Heart left ventricle (tissue), 16 donors: ENCODE measurements at places on chromosomes 1 and 21. TPM values are rescaled to one million over a fixed set of nuclear protein-coding genes. Genes with fewer than 3 reads are reported as not detected.

GRCh38 chr1:242454262-242455051 lies 70.0 kb downstream of the PLD5 start:
- peaks cover 9% of the 10 kb centered on the region for H3K27me3 ChIP-seq
- H3K4me3 ChIP-seq, result no peak overlapping the region
- DNase-seq, result no peak

GRCh38 chr1:94614996-94615395 lies 73.4 kb upstream of the F3 start:
- H3K4me1 ChIP-seq, result no peaks in the 10 kb centered on the region
- DNase-seq, result no peak
- no peaks in the 10 kb centered on the region for H3K36me3 ChIP-seq
- no peak overlapping the region for H3K27ac ChIP-seq
- H3K27me3 ChIP-seq, result no peaks in the 10 kb centered on the region
- H3K4me3 ChIP-seq, result no peak overlapping the region

DNA sequence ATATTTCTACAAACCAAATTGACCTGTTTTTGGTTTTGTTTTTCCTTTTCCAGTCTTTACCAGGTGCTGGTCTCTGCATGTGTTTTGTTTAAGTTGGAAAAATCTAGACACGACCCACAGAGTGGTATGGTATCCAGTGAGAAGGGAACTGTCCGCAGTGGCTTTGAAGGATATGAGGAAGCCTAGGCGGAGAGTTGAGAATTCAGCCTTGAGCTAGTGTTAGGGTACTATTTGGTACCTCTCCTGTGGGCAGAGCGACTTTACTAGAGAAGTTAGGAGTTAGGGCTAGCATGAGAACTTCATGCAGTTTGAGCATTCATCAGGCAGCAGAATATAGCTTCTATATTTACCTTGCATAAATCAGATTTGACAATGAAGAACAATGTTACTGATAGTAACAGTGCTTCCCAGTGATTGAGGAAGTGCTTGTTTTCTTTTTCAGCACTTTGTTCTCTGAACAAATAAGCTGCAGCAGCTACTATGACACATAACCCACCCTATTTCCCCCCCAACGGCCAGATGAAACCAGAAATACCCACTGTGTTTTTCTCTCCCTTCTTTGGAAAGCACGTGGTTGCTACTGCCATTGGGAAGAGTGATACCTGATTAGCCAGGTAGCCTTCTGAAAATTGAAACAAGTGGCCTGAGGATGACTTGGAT lies 19.0 kb downstream of the MRPS6 start:
- DNase-seq, result no peak
- H3K4me1 ChIP-seq, result peaks cover 3% of the 10 kb centered on the region
- peaks cover 22% of the 10 kb centered on the region for H3K36me3 ChIP-seq
- H3K27ac ChIP-seq, result no peak overlapping the region
- H3K4me3 ChIP-seq, result no peak overlapping the region

DNA sequence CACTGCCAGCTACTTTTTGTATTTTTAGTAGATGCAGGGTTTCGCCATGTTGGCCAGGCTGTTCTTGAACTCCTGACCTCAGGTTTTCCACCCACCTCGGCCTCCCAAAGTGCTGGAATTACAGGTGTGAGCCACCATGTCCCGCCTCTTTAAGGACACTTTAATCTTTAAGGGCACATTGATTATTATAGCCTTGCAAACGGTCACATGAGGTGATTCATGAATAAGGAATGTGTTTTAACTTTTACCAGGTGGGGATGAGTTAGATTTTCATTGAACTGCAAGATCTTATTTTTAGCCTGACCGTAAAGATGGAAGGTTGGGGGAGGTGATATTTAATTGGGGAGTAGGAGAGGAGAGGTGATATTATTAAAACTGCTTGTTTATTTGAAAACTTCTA lies 61.9 kb downstream of the TBCE start:
- H3K4me3 ChIP-seq, result no peak overlapping the region
- peaks cover 20% of the 10 kb centered on the region for H3K36me3 ChIP-seq
- no peak overlapping the region for H3K27ac ChIP-seq

DNA sequence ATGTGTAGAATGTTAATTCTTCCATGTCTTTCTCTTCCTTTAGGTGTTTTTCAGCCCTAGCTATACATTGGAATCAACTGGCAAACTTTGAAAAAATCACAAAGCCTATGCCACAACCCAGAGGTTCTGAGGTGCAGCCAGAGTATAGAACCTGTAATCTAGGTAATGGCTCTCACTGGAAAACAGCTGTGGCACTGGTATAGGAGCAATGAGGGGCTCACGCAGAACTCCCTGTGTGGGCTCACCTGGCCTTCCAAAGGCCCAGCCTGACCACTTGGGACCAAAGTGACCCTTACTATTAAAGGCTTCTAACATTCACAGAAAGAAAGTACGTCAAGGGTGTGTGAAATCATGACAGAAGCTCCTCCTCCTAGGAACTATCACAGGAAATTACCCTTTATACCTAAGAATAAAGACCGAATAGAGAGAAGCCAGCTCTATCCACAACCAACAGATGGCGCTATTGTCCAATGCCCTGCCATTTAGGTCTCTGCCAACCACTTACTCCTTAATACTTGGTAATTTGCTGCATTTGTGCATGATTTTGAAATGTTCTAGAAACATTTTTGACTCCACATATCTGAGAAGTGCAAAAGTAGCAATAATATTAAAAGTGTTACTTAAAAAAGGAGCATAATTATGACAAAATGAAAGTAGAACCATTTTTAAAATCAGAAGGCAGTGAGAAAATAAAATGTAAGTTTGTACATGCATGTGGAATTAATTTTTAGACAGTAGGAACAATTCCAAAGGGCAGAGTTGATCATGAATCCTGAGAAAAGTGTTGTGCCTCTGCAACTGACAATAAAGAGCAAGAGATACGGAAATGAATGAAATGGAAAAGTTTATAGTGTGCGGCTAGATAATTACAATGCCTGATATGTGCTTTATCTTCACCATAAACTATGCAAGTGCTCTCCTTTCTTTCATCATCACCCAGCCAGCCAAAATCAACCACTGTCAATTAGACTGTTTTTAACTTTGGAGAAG lies 93.1 kb upstream of the HAO2 start:
- no peak overlapping the region for H3K4me3 ChIP-seq
- H3K27me3 ChIP-seq, result no peaks in the 10 kb centered on the region
- H3K4me1 ChIP-seq, result no peaks in the 10 kb centered on the region

- no peak overlapping the region for H3K4me3 ChIP-seq
- H3K36me3 ChIP-seq, result no peaks in the 10 kb centered on the region
- no peaks in the 10 kb centered on the region for H3K27me3 ChIP-seq
Observed at GRCh38 chr1:205260948-205261732, 33.4 kb downstream of the TMCC2 start.

GRCh38 chr1:229091721-229092136 lies 179.2 kb upstream of the RAB4A start:
- DNase-seq, result no peak
- H3K4me1 ChIP-seq, result no peaks in the 10 kb centered on the region
- no peaks in the 10 kb centered on the region for H3K36me3 ChIP-seq

- no peaks in the 10 kb centered on the region for H3K4me1 ChIP-seq
- H3K27me3 ChIP-seq, result no peaks in the 10 kb centered on the region
- no peak overlapping the region for H3K4me3 ChIP-seq
Observed at GRCh38 chr1:38334930-38335592, 288.5 kb upstream of the POU3F1 start.

- H3K27me3 ChIP-seq, result no peaks in the 10 kb centered on the region
- H3K4me1 ChIP-seq, result peaks cover 20% of the 10 kb centered on the region
- H3K27ac ChIP-seq, result no peak overlapping the region
- H3K4me3 ChIP-seq, result no peak overlapping the region
- DNase-seq, result peak; percentile 33
Observed at GRCh38 chr1:110485725-110486124, 33.2 kb downstream of the KCNA10 start.

GRCh38 chr1:155072531-155073289 lies 5.9 kb upstream of the EFNA3 start:
- H3K4me3 ChIP-seq, result no peak overlapping the region
- H3K36me3 ChIP-seq, result no peaks in the 10 kb centered on the region
- DNase-seq, result no peak
- H3K27ac ChIP-seq, result no peak overlapping the region

GRCh38 chr1:33132549-33132948 lies 49.3 kb downstream of the TRIM62 start:
- H3K27ac ChIP-seq, result no peak overlapping the region
- DNase-seq, result no peak
- peaks cover 10% of the 10 kb centered on the region for H3K4me1 ChIP-seq
- no peaks in the 10 kb centered on the region for H3K36me3 ChIP-seq
- H3K4me3 ChIP-seq, result no peak overlapping the region
- H3K27me3 ChIP-seq, result no peaks in the 10 kb centered on the region

GRCh38 chr1:193905288-193906085 lies 719.1 kb upstream of the B3GALT2 start:
- no peak for DNase-seq
- no peaks in the 10 kb centered on the region for H3K36me3 ChIP-seq
- no peak overlapping the region for H3K4me3 ChIP-seq
- no peak overlapping the region for H3K27ac ChIP-seq
- no peaks in the 10 kb centered on the region for H3K4me1 ChIP-seq

GRCh38 chr1:203219934-203220333 lies 9.5 kb downstream of the CHIT1 start:
- H3K27me3 ChIP-seq, result no peaks in the 10 kb centered on the region
- no peak overlapping the region for H3K4me3 ChIP-seq
- DNase-seq, result no peak
- no peaks in the 10 kb centered on the region for H3K36me3 ChIP-seq
- no peak overlapping the region for H3K27ac ChIP-seq

DNA sequence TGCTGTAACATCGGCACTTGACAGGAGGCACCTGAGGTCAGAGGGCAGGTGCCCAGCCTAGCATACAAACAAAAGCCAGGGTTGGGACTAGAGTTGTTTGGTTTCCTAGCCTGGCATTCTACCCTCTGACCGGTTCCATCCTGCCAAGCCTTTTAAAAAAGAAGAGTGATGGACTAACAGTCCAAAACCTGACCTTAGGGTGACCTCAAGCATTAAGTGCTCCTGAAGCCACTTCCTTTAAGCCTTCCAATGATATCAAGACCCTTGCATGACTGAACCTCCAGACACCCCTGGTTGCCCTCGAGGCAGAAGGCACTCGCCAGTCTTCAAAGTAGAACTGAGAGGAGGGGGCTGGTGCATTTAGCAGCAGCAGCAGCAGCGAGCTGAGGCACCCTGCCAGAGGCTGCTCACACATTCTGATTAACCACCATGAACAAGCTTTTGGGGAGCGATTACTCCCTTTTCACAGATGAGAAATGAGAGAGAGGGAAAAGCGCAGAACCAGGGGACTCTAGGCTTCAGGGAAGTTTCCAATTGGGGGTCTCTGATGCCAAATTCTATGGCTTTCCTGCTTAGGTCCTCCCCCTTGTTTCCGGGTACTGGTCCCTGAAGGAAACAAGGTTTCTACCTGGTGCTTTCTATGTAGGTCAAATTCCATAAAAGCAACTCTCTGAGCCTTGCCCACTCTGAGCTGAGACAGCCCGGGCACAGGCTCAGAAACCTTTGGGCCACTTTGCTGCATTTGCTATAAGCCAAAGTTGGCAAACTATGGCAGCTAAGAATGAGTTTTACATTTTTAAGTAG lies 9.2 kb downstream of the SLC2A1 start:
- no peaks in the 10 kb centered on the region for H3K27me3 ChIP-seq
- no peaks in the 10 kb centered on the region for H3K36me3 ChIP-seq
- no peak for DNase-seq
- no peak overlapping the region for H3K27ac ChIP-seq
- H3K4me3 ChIP-seq, result no peak overlapping the region

DNA sequence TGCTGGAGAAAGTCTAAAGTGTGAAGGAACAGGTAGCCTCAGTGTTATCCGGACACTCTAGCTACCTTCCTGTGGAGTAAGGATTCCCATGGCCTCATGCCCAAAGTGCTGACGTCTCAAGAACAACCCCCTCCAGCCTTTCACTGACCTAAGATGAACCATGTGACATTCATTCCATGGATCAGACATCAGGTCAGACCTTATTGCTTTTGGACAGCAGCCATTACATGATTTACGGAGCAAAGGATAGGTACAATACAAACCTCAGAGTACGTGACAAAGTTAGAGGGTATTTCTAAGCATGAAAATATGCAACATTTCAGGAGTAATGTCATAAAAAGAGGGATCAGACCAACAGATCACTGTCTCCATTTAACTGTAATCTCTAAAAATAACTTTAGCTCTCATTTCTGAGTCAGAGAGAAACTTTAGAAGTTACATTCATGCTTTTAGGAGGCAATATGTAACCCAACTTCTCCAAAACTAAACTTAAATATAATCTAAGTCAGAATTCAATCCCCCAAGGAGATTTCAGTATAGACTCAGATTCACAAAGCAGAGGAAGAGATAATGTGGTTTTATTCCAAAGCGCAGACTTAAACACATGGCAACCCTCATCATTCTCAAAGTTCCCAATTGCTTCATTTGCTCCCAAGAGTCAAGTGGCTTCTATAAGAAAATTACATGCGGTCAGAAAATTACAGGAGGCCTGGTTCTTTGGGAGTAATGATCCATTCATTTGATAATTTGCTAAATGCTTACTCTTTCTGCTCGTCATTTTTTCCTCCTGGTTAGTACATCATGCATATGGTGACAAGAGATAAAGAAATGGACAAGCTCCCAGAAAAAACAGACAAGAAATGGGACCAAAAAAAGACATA lies 280.4 kb downstream of the SETD4 start:
- peak; percentile 18 for DNase-seq
- H3K4me3 ChIP-seq, result no peak overlapping the region
- H3K27ac ChIP-seq, result peak overlapping the region; percentile 54

- H3K36me3 ChIP-seq, result no peaks in the 10 kb centered on the region
- H3K4me1 ChIP-seq, result no peaks in the 10 kb centered on the region
- no peak for DNase-seq
- no peak overlapping the region for H3K27ac ChIP-seq
Observed at GRCh38 chr1:215079456-215079855, 3.1 kb upstream of the KCNK2 start.

Gene TRABD2B
- 0.80 TPM for polyA plus RNA-seq

Gene WNT3A
- not detected for polyA plus RNA-seq

Gene ZNF593OS
- polyA plus RNA-seq, result not detected

Gene TAL1
- polyA plus RNA-seq, result 2.9 TPM

Gene PGLYRP3
- not detected for polyA plus RNA-seq

Gene PTCH2
- 0.27 TPM for polyA plus RNA-seq

Gene RAP1GAP
- 4.1 TPM for polyA plus RNA-seq

Gene TAS1R1
- not detected for polyA plus RNA-seq
